NCI-H345 (cell line): ENCODE measurements at places on chromosomes 5 and 9.

- DNase-seq: no peak
These were observed 3.7 kb downstream of the CD180 start for GRCh38 chr5:67192719-67193438.

DNA sequence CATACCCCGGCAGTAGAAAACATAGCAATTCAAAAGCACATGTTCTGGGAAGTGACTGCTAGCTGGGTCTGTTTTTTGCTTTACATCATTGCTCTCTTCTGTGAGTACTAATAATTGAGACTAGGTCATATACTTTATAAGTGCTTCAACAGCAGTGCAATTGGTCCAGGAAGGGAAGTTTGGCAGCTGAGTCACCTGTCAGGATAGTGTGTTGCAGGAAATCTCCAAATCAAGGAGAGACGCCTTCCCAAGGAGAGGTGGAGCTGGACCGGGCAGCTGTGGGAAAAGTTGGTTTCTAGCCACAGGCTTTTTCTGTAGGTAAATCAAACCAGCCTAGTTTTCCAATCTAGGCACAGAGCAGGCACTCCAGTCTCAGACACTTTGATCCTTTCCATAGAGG is 330.1 kb downstream of the ENC1 start:
- DNase-seq: no peak

GRCh38 chr5:134370311-134370870 is 978 bp upstream of the UBE2B start:
- DNase-seq: no peak

DNA sequence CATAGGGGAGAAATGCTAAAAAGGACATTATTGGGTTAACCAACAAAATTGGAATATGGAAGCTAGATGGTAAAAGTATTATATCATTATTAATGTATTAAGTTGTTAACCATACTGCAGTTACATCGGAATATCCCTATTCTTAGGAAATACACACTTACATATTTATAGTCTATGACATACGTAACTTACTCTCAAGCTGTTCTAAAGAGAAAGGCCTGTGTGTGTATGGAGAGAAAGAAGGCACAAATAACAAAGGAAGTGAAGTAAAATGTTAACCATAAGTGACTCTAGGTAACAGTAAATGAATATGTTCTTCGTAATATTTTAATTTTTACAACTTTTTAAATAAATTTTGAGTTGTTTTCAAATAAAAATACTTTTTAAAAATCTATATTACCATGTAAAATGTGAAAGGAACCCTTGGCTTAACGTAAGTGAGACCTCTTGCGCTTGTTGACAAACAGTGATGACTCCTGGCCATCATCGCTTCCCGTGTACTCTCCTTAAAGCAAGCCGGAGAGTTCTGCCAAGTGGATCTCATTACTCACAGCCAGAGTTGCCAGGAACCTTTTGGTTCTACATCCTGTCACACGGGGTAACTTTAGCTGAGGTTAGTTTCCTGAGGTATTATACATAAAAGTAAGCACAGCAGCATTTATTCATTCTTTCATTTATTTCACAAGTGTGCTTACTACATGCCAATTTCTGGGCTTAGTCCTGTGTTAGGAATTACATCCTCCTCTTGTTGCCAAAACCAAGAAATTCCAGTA is 165.4 kb downstream of the EPB41L4A start:
- no peak for DNase-seq

DNA sequence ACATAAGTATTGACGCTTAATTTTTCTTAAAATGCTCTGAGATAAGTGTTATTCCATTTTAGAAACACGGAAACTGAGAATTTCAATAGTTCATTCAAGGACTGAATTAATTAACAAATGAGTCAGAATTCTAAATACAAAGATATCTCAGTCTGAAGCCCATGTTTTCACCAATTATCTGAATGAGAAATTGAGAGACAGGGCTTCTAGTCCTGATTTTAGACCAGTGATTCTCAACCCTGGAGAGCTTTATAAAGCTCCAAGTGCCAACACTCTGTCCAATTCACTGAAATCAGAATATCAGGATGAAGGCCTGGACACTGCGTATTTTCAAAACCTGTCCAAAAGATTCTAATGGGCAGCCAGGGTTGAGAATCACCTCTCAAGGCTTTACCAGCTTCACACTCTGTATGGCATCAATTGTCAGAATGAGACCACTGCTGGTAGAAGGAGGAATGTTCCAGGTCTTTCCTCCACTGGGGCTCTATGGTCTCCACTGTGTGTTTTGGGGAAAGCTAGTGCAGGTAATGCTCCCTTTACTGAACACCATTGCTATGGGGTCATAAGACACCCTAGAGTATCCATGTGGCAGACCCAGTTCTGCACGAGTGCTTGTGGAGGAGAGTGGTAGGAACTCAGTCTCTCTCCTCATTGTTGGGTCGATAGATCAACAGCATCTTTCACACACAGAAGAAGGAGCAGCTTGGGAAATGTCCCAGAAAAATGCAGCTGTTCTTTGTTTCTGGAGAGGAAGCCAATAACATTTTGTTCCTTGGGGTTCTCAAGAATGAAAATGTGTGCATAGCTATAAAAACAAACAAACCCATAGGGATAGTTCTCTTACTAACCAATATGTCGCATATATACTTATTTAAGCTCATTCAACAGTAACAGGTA is 99.7 kb upstream of the OSMR start:
- DNase-seq: no peak

GRCh38 chr5:35736280-35736679 is 118.6 kb downstream of the SPEF2 start:
- no peak for DNase-seq

DNA sequence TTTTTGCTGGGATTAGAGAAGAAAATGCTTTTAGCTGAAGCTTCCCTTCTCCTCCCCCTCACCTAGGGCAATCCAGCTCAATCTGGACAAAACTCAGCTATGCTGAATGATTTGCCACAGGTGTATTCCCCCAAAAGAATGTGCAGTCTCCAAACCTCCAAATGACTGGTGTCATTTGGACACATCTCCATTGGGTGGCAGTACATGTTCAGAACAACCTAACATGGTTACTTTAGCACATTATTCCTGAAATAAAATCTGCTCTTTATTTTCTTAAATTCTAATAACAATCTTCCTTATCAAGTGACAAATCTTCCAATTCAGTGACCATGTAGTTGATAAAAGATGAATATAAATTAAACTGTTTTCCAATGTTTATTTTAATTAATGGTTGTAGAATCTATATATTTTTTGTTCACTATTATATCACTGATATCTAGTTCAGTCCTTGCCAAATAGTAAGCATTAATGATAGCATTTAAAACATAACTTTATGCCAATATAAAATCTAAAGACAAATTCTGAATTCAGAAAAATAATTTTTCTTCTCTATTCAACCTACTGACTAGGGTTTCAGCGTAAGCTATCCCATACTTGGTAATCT is 61.3 kb upstream of the MOCS2 start:
- DNase-seq: peak; percentile 25

DNA sequence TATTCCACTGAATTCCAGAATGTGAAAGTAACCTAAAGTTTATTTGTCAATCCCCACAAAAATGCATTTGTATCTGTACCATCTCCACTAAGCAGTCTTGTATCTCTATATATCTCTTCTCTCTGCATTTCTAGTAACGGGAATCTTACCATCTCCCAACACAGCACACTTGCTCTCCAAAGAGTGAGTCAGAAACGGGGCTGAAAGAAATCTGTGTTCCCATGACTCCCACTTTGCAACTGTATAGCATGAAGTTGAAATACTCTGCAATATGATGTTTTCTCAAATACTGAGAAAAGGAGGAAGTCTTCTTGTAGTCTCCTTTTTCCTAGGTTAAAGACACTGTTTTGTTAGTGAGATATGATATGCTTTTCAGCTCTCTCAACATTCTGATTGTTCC is 848.8 kb upstream of the ACO1 start:
- DNase-seq: no peak

DNA sequence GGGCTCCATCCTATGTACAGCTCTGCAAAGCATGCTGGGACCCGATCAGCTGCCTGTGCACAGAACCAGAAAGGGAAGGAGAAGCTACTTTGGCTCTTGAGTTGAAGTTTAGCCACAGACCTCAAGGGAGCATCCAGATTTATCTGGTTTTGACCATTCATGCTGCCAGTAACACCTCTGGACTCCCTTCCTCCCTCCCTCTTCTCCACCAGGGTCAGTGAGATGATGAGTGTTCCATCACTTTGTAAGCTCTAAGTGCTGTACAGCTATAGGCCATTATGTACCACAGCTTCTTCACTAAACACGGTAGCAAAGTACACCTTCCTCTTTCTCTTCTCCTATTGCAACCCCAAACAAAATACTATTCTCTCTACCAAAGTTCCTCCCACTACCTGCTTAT is 77.9 kb downstream of the GLIS3 start:
- DNase-seq: no peak

- DNase-seq: no peak
These were observed 10.3 kb upstream of the FST start for GRCh38 chr5:53469946-53470687.

DNA sequence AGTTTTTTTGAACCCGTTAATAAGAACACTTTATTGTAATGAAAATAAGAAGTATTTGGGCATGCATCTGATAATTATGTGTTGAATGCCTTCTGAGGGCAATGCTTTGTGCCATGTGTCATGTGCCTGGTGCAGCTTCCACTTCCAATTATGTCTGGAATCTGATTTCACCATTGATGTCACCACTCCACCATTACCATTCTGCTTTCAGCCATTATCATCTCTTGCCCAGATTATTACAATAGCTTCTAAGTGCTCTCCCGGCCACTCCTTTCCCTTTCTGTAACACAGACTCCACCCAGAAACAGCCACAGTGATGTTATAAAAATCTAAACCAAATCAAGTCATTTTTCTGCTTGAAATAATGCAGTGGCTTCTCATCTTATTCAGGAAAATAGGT is 171.7 kb downstream of the C9orf152 start:
- DNase-seq: peak; percentile 40

GRCh38 chr9:135514342-135515082 is 6.7 kb upstream of the LCN1 start:
- DNase-seq: no peak

GRCh38 chr5:150663936-150664335 is 2.9 kb downstream of the MYOZ3 start:
- no peak for DNase-seq

GRCh38 chr5:133469846-133470245 is 142.5 kb downstream of the FSTL4 start:
- DNase-seq: no peak
